ENCODE measurements at places on chromosomes 3 and 15.

DNA sequence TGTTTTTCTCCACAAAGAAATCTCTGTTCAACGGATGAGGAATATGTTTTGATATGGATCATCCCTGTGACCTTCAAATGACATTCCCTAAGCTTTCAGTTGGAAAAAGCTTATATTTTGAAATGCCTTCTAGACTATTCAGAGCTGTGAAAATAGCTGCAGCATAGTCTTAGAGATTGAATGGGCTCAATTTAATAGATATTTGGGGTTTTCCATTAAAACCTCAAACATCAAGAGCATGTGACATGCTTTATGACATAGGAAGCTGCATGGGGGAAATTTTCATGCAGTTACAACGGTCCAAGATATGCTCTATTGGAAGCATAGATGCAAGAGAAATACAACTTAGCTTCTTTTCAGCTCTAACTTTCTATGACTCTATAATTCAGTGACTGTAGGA is 102.8 kb downstream of the LSAMP start:
- DNase-seq = no peak

GRCh38 chr3:193347521-193348501 is 30.7 kb downstream of the ATP13A5 start:
- DNase-seq = no peak

GRCh38 chr3:16365491-16366128 is 100.6 kb downstream of the OXNAD1 start:
- no peak for DNase-seq

- no peak for DNase-seq
Observed at GRCh38 chr15:35756623-35757022, 210.7 kb upstream of the DPH6 start.

GRCh38 chr3:126519506-126520455 is 2.2 kb upstream of the UROC1 start:
- DNase-seq = no peak

DNA sequence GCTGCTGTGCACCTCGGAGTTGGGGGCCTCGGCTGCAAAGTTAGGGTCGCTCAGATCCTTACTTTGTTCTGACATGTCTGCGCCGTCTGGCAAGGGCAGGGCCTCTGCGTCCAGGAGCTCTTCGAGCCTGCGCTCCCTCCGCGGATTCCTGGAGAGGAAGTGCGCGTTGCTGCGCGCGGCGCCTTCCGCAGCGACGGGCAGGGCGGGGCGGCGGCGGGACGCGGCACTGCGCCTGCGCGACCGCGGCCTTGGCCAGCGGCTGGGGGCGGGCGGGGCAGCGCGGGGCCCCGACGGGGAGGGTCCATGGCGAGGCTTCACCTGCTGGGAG is at the start of gene NDN:
TSS of gene NDN (minus strand) at position 163 of the 328 bp plus-strand sequence. CDS start at position 75, 88 bp downstream.
- DNase-seq = no peak

GRCh38 chr3:9352917-9353752 is 9.7 kb upstream of the THUMPD3 start:
- DNase-seq = no peak

GRCh38 chr3:134929976-134930375 is 134.9 kb downstream of the EPHB1 start:
- no peak for DNase-seq

DNA sequence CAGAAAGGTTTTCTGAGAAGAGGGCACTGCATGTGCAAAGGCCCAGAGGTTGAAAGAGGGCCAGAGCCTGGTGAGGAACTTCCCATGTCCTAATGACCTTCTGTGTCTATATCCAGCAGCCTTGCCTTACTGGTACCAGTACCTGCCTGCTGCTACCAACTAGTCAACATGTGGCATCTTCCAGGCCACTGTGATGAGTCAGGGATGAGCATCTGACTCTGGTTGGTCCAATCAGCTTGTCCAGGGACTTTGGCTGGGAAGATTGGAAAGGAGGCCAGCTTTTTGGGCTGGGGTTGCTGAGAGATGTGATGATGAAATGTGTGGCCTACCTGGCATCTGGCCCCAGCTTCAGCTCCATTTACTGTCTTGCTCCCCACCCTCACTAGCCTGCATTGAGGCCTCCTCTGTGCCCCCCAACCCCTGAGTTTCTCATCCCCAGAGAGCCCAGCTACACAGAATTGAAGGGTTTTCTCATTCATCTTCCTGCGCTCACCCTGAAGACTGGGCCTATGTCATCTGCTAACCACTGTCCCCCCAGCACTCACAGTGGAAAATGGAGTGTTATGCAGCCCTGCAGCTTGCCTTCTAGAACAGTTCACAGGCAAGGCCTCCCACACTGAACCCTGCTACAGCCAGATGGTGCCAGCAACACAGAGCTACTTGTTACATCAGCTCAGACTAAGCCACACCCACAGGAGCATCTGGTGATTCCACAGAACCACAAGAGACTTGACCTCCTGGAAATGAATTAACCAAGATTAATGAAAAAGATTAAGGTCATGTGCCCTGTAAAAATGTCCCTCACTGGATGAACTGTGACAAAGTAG is 1.3 kb upstream of the TWF2 start:
- no peak for DNase-seq

DNA sequence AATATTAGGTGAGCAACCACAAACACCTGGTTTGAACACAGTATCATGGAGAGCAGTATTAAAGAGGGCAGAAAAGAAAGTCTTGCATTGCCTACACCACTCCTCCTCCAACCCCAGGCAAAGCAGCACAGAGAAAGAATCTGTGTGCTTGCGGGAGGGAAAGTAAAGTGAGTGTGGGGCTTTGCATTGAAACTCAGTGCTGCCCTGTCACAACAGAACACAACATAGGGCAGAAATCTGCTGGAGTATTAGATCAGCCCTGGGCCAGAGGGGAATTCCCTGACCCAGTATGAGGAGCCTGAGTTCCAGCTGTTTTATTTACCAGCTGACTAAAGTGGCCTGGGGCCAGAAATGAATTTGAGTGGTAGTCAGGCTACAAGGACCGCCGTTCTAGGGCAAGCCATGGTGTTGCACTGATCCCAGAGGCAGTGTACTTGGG is 75.5 kb downstream of the SPATA16 start:
- DNase-seq = no peak

GRCh38 chr3:43180694-43181093 is 74.8 kb upstream of the POMGNT2 start:
- DNase-seq = no peak

DNA sequence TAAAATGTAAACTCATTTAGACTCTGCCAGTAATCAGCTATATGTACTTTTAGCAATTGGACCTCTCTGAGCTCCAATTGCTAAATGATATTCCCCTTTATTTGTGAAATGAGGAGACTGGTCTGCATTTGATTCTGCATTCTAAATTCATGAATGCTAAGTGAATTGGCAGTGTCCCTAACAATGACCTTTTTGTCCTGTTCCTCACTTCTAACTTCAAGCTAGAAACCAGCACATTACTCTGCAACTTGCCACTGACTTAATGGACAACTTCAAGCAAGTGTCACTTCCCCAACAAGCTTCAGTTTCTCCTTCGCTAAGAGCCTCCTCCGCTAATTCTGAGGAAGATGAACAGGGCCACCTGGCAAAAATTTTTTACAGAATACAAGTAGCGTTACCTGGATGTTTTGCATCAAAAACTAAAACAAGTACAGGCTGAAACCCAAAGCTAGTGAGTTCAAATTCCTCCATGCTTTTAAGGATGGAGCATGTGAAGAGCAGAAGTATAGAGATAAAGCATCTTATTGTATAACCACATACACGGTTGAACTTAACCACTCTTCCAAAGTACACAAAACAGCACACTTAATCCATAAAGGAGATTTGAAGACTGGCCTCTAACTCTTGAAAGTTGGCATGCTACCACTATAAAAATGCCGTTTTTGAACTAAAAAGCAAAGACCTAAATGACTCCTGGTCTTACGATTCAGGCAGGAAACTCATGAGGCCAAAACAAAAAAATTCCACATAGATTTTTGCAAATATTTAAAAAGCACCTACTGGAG is 207.6 kb downstream of the MAGI1 start:
- DNase-seq = no peak

DNA sequence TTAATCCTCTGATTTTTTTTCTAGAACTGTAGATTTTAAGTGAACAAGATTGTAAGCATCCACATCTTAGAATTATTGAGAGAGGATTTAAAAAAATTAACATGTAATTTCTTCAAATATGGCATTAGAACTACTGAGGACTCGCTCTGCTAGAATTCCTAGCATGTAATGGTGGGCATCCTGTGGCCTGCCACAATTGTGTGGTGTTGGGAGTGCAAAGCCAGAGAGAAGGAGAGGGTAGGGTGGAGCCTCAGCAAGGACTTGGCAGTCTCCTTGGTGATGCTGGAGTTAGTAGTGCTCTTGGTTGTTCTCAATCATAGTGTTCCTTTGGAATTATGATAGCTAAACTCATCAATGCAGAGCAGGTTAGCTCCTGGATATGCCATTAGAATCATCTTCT is 443.9 kb upstream of the TBL1XR1 start:
- DNase-seq = no peak

DNA sequence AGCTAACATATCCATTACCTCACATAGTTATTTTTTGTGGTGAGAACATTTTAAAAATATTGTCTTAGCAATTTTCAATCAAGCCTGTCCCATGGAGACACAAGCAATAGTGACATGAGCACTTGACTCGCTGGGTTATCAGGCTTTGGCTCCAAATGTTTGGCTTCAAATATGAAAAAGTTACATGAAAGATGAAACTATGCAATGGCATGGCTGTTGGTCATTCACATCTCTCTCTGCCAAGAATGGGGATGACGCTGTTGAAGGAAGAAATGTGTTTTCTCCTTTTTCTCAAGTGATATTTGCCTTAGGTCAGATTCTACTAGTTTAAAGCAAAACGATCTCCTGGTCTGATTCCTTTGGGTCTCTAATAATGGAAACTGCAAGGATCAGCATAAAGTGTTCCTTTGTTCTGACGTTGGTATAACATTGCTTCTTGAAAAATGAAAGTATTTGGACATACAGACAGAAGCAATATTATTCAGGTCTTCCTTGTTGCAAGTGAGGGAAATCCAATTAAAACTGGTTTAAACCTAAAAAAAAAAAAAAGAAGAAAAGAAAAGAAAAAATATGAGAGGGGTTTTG is 71.2 kb downstream of the SSUH2 start:
- DNase-seq = no peak

DNA sequence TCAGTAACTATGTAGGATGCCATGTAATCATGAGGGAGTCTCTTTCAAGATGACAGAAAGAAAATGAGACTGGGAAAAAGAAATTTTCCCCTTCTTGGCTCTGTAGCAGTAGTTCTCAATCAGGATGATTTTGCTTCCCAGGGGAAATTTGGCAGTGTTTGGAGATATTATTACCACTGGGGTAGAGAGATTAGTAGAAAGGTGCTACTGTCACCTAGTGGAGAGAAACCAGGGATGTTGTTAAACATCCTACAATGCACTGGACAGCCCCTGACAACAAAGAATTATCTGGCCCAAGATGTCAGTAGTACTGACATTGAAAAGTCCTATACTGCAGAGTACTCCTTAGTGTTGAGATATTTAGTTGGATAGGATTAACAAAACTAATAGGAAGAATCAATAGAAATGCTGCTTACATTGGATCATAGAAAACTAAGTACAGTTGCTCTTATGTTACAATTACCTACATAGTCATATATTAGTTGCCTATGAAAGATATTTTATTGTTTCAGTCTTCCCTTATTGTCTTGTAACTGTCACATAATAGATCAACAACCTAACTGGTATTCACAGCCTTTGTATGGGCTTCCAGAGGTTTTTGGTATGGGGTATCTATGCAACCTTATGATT is 433.3 kb downstream of the RAP2B start:
- DNase-seq = no peak

GRCh38 chr3:52106951-52107611 is 47.1 kb downstream of the POC1A start:
- no peak for DNase-seq

- no peak for DNase-seq
Observed at GRCh38 chr3:160874736-160875135, 118.7 kb downstream of the PPM1L start.

GRCh38 chr3:153626158-153626557 is 464.1 kb downstream of the RAP2B start:
- DNase-seq = no peak

DNA sequence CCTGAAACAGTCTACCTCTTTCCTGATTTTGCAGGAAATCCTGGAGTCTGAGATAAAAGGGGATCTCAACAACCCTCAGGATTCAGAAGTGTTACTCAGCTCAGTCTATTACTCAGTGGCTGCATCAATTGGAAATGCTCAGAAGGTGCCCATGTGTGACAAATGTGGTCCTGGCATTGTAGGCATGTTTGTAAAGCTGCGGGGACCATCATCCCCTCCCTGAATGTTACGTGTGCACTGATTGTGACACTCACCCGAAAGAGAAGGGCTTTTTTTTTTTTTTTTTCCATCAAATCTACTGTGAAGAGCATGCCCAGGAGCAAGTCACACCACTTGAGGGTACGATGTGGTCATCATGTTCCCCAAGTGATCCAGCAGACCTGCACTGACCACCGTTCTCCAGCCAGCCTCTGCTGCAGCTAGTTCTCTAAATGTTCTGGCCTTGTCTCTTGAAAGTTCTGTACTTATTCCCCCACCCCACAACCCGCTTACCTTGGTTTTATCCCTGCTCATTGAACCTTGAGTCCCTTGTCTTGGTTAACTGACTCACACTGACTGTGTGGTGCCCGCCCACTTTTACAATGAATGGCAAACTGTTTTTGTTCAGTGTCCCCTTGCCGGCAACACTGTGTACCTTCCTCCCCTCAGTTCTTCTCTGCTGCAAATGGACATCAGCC is 19.8 kb downstream of the ST3GAL6 start:
- no peak for DNase-seq

- no peak for DNase-seq
Observed at GRCh38 chr15:89401631-89402517, 67.2 kb upstream of the POLG start.

DNA sequence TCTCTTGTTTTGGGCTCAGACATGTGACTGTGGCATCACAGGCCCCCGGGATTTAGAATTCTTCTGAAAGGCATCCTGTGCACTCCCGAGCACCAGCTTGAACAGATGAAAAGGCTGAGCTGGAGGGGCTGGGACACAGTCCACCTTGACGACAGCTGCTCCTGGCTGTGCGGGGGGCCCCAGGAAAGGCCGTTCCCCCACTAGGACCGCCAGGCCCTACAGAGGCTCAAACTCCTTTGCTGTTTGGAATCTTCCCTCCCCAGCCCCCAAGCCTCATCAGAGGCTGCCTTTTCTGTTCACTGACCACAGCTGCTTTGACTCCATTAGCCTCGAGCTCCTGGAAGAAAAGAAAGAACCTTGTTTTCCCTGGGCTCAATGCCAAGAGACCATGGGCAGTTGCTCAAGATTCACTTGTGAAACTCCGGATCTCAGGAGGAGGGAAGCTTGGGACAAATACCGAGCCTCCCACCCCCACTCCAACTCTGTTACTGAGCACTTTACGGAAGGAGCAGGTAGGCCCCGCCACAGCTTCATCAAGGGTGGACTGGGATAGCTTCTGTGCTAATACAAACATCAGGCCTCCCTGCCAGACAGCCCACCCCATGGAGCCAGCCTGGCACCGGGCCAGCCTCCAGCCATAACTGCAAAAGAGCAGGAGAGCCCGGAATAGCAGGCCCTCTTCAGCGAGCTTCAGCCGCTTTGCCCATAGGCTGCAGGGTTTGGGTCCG is 15.7 kb downstream of the CIDEC start:
- DNase-seq = no peak

- DNase-seq = no peak
Observed at GRCh38 chr3:133949438-133949837, 53.8 kb upstream of the RAB6B start.

GRCh38 chr3:120448756-120449155 is 2.0 kb downstream of the FSTL1 start:
- DNase-seq = no peak
